CMK (cell line): ENCODE measurements at places on chromosomes 3 and 15.
A peak's percentile ranks its signal among the peaks of the same experiment; 100 is the strongest.

- peak; percentile 2 for DNase-seq
Observed at GRCh38 chr15:80418892-80419537, 14.8 kb downstream of the ARNT2 start.

- DNase-seq, result no peak
Observed at GRCh38 chr3:107543666-107544065, 20.9 kb downstream of the BBX start.

DNA sequence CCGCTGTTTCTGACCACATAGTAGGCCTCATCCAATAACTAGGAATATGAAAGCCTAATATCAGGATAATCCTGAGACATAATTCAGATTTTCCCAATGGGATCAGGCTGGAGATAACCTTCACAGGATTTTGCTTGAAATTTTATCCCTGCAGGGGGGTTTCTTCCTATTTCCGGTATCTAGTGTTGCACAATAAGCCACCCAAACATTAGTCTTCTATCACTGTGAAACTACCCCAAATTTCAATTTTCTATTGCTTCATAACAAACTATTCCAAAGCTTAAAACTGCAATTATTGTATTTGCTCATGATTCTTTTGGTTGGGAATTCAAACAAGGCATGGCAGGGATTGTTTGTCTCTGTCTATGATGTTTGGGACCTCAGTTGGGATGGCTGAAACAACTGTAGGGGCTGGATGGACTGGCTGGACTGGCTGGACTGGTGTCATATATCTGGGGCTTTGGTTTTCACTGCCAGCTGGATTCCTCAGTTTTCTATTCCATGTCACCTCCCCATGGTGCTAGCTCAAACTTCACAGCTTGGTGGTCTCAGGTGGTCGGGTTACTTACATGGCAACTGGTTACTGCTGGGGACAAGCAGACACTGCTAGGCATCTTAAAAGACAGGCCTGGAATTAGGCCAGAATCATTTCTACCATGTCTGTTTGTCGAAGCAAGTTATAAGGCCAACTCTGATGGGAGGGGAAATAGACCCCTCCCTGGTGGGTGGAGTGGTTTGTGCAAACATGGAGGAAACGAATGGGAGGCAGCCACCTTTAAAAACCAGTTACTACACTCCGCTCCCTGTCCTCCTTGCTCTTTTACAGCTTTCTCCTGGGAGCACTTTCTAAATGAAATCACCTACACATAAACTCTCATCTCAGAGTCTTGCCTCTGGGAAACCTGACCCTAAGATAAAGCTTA, 88.2 kb upstream of the STT3B start:
- no peak for DNase-seq

DNA sequence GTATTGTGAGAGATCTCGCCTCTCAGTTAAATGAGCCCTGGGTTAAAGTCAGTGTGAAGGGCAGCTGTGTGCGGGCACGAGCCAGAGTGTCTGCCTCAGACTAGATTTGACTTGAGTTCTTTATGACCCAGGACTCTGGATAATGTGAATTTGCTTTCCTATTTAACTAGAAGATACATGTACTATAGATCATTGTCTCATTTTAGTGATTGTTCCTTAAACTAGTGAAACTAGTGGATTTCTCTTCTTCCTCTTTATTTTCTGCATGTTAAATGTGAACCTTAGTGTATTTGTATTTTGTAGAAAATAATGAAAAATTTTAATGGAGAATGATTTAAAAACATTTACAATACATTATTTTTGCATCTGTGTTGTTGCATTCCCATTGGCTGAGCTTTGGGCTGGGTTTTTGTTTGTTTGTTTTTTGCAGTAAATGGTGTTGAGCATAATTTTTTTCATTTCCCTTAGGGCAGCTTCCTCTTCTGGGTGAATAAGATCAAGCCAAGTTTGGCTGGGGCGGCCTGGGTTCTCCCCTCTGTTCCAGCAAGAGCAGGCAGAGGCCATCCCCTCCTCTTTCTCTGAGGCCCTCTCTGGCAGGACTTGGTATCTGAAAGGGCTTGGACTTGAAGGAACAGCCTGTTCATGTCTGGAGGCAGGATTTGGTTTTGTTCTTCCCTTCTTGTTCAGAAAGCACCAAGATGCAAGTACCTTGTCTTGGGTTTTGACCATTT, 15.0 kb downstream of the GCSAM start:
- no peak for DNase-seq

DNA sequence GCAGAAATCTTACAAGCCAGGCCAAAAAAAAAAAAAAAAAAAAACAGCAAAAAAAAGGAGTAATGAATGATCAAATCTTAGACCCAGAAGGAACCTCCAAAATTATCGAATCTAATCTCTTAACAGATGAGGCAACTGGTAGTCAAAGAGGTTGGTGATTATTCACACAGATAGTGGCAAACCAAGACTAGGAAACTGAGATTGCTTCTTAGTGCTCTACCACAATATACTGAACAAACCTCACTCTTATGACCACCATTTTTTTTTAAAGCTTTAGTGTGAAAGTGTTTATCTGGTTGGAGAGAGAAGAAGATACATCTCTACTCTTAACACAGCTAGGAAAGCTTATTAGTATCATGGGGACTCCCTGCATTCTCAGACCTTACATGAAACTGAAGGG, 17.3 kb downstream of the ATOSA start:
- DNase-seq, result no peak

GRCh38 chr3:127819656-127820055, 2.7 kb downstream of the MGLL start:
- no peak for DNase-seq
